ENCODE measurements at places on chromosomes 5 and 9.

- no peak for DNase-seq
Measured at GRCh38 chr5:78521455-78521854, 127.1 kb downstream of the LHFPL2 start.

DNA sequence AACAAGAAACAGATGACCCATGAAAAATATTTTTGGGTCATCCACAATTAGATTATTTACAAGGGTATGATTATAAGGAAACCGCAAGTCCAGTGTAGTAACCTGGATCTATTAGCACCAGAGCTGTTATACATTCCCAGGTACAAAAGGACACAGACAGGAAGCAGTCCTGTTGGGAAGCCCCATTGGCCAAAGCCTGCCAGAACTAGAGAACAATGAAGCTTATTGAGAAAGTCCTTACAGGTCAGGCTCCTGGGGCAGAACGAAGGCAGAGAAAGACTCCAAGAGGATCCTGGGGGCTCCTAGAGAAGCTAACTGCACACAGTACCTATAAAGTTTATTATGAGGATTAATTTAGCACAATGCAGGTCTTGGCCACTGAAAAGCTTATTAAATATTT, 169.9 kb downstream of the PARP8 start:
- no peak for DNase-seq

- DNase-seq: no peak
Measured at GRCh38 chr9:36870960-36871359, 163.1 kb downstream of the PAX5 start.

DNA sequence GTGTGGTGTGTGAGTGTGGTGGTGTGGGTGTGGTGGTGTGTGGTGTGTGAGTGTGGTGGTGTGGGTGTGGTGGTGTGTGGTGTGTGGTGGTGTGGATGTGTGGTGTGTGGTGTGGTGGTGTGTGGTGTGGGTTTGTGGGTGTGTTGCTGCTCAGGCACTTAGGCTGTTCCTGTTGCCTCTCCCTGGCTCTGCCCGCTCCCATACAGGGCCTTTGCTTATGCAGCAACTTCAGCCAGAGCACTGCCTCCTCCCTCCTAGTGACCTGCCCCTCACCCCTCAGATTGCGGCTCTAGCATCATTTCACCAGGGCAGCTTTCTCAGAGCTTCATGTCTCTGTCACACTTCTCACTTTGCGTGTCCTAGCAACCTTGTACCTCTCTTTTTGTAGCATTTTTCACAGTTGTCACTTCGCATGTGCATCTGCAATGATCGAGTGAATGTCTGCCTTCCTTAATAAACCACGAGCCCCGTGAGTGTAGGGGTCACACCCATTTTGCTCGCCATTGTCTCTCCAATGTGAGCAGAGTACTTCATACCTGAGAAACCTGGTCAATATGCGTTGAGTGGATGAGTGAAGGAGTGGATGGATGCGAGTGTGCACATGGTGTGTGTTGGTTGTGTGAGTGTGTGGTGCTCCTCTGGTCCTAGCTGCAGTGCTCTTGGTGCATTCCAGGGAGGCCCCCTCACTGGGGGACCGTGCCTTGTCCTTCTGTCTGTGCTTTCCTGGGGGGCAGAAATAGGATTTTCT, 167.9 kb upstream of the PANK3 start:
- DNase-seq: no peak

DNA sequence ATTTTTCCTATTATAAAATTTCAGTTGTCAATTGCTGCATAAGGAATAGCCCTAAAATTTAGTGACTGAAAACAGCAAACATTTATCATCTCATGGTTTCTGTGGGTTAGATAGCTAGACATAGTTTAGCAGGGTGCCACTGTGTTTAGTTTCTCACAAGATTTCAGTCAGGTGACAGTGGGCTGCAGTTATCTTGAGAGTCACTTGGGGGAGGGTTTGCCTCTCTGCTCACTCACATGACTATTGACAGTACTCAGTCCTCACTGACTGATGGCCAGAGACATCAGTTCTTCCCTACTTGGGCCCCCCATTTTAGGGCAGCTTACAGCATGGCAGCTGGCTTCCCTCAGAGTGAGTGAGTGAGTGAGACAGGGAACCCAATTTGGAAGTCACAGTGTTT, 42.0 kb downstream of the PBX3 start:
- no peak for DNase-seq

DNA sequence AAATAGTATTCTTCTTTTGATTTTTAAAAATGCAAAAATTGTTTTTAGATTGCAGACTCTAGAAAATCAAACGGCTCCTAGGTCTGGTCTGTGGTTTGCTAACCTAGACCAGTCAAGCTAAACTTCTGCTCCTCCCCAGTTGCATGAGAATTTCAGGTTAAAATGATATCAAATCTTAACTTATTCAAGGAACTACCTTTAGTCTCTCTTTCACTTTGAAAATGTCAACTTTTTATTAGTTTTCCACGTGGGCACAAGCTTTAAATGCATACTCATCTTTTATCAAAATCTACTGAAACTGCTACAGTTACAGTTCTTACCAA, 8.8 kb downstream of the CAMK4 start:
- DNase-seq: no peak

DNA sequence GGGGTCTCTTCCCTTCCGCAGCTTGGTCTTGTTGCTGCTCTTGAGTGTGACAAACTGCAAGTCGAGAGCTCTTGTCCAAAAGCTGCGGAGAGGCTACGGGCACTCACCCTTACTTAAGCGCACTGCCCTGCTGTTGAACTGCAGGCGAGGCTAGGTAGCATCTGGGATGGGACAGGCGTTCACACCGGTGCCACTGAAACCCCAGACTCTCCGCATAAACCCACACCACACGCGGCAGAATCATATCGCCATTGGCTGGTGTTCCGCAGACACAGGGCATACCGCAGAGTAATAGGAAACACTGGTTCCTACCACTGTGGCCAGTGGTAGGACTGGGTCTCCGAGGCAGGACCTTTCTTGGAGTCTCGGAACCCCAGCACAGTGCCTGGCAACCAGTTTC, 2.2 kb upstream of the NPR3 start:
- no peak for DNase-seq

GRCh38 chr9:134922066-134922931, 4.6 kb upstream of the FCN1 start:
- DNase-seq: no peak

DNA sequence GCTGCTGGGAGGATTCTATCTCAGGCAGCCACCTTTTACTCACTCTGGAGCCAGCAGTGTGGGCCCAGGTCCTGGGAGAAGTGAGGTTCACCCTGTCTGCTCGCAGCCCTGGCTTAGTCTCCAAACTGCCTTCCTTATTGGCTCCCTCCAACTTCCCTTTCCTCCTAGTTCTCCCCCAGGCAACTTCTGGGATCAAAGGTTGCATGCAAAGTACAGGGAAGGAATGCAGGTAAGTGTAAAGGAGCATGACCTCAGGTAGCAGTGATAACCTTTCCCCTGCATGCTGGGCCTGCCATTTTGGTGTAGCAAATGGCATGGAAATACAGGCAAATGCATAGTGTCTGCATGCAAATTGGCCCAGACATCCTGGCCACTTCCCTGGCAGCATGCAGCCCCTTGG, 53.8 kb upstream of the ARAP3 start:
- DNase-seq: no peak

DNA sequence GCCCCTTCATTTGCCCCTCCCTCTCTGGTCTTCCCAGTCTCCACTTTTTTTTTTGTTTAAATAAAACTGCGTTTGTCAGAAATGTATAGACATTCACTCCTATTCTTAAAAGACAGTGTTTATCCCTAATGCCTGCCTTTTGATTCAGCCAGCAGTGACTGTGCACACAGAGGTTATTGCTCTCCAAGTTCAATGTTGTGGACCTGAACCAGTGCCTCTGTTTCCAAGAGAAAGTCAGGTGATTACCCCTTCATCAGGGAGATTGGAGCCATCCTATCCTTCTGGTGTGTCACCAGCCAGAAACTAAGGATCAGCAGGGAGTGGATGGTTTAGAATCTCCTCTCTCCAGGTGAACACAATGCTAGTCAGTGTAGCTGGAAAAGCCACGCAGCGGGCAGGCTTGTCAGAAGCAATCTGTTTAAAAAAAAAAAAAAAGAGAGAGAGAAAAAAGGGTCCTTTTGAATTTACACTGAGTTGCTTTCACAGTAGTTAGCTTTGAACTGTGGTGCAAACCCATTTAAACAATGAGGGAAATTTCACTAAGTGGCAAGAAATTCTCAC, 167.5 kb upstream of the DMRT1 start:
- DNase-seq: no peak

DNA sequence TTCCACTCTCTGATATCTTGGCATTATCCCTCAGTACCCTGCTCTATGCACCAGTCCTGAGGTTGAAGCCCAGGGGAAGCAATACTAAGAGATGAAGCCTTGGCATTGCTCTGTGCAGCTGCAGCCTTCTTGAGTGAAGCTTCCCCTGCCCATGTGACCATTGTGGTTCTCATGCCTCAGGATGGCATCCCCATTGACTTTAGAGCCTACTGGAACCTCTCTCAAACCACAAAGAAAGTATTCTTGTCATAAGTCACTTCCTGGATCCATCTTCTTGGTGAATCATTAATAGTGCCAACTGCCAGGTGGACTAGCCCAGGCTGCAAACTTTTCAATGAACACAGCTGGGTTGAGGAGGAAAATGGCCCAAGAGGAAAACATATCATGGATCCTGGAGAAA, 283.9 kb upstream of the RFX3 start:
- DNase-seq: peak; percentile 19

- DNase-seq: no peak
Measured at GRCh38 chr9:21750021-21750735, 52.3 kb upstream of the MTAP start.

GRCh38 chr5:55913466-55914413, 62.6 kb downstream of the IL31RA start:
- DNase-seq: no peak

GRCh38 chr9:4009006-4009511, 290.8 kb downstream of the GLIS3 start:
- DNase-seq: no peak

DNA sequence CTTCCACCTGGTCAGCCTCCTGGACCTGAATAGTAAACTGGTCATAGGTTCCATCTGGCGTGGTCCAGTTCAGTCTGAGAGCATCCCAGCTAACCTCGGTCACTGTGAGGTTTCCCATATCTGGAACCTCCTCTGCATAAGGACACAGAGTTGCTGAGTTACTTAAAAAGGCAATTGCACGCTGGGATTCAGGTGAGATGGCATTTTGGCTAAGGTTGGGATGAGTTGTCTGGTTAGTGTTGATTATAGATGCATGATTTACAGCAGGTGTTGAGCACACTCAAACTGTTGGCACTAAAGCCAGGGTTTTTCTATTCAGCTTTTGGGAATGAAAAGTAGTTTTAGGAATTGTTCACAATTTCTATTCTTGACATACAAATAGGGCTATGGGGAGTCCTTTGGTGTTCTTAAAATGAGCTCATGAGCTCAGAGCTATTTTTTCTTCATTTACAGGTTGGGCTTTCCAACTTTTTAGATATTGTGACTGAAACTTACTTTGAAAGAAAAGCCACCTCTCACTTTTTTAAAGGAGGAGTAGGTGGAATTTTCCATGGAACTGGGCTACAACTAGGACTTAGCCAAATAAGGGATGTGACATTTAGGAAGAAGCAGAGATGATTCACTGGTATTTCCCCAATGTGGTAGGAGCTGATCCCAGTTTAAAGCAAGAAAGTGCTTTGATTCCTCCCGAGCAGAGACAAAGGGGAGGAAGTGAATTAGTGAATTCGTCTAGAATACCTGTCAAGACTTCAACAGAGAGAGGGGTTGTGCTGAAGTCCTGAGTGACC, 54.7 kb downstream of the TNC start:
- DNase-seq: no peak

DNA sequence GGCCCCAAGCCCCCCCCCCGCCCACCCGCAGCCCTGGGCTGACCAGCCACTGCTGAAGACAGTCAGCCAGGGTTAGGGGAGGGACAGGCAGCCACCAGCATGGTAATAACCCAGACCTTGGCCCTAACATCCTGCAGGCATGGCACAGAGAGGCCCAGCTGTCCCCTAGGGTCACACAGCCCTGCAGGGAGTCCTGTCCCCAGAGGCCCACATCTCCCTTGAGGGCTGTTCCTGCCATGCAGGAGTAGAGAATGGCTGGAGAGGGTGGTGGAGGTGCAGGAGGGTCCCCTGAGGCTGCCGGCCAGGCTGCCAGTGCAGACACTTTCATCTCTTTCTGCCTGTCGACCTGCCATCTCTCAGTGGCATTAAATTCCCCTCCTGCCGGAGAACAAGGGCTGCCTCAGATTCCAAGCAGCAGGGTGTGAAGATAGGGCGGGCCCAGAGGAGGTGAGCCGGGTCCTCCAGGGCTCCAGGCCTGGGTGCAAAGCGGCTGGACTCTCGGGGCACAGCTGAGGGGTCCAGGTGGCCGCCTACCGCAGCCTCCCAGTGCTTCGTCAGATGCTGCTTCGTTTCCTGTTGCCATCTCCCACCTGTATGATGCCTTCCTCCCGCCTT, 40.0 kb downstream of the CXXC5 start:
- no peak for DNase-seq

- DNase-seq: no peak
Measured at GRCh38 chr5:73918791-73919221, 292.8 kb downstream of the ARHGEF28 start.

GRCh38 chr9:32456564-32456963, 69.4 kb downstream of the RIGI start:
- DNase-seq: no peak

GRCh38 chr5:43560128-43560527, 3.3 kb upstream of the PAIP1 start:
- no peak for DNase-seq

GRCh38 chr9:127907867-127908659, 8.7 kb upstream of the ST6GALNAC6 start:
- DNase-seq: no peak

DNA sequence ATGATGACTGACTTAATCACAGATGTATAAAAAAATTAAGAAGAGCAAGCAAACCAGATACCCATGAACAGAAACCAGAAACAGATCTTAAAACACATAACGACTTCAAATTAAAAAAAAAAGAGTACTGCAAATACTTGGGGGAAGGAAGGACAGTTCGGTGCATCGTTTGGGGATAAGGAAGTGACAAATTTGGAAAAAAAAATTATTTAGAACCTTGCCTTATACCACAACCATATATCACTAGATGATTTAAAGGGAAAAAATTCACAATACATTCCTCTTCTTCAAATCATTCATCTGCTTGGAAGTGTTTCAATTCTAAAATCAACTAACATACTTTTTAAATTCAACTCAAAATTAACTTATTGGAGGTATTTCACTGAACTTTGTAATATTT, 1038.6 kb upstream of the DMAC1 start:
- DNase-seq: no peak

- DNase-seq: no peak
Measured at GRCh38 chr5:54332720-54333119, 22.3 kb upstream of the ARL15 start.

GRCh38 chr9:137435381-137435891, 5.7 kb downstream of the ENTPD8 start:
- DNase-seq: no peak

DNA sequence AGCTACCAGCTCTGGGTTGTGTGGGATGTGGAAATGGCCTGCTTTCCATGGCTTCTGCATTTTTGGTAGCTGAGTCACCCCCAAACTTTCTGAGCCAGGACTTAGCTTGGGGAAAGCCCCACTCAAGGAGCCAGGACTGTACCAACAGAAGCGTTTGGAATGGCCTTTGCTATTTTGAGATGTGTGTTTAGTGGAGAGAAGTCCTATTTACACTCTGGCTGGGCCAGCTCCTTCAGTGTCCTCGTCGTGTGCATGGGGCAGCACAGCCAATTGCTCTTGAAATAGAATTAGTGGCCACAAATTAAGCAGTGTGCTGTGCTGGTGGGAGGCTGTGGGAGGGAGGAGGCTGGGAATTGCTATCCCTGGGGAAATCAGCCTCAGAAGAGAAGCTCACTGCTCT, 51.6 kb downstream of the ENTREP1 start:
- no peak for DNase-seq

GRCh38 chr9:20873240-20873865, 158.1 kb downstream of the HACD4 start:
- no peak for DNase-seq
